ENCODE measurements at places on chromosomes 5 and 9.

- no peak for DNase-seq
These were observed 545.4 kb upstream of the TLE4 start for GRCh38 chr9:79026316-79026715.

- no peak for DNase-seq
These were observed 9.1 kb downstream of the CACFD1 start for GRCh38 chr9:133468777-133469421.

DNA sequence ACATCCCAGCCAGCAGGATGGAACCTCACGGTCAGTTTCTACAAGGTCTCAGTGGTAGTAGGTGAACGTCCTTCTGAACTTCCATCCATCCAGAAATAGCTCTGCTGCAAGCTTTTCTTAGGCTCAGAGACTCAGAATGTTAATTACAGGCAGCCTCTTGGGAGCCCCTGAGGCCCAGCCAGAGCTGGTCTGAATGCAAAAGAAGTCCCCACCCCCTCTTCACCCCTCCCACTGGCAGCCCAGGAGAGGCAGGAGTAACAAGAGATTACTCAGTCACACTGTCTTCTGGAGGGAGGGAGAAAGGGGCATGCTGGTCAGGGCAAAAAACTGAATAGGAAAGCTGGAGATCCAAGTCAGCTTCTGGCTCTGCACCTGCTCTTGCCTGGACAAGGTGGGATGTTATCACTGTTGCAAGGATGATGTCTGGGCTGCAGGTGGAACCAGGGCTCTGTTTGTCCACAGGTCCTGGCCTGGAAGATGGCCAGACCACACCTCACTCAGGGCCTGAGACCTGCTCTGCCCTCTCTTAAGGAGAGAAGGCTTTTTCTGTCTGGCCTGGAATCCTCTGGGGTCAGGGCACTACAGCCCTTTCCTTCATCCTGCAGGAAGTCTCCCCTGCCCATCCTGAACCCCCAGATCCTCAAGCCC is 9.1 kb downstream of the ENHO start:
- no peak for DNase-seq

GRCh38 chr5:52771343-52772039 is 16.2 kb upstream of the ITGA1 start:
- DNase-seq = no peak

- no peak for DNase-seq
These were observed 198.9 kb upstream of the SGCD start for GRCh38 chr5:156128026-156128425.

GRCh38 chr9:70502690-70503089 is 88.2 kb upstream of the KLF9 start:
- no peak for DNase-seq

DNA sequence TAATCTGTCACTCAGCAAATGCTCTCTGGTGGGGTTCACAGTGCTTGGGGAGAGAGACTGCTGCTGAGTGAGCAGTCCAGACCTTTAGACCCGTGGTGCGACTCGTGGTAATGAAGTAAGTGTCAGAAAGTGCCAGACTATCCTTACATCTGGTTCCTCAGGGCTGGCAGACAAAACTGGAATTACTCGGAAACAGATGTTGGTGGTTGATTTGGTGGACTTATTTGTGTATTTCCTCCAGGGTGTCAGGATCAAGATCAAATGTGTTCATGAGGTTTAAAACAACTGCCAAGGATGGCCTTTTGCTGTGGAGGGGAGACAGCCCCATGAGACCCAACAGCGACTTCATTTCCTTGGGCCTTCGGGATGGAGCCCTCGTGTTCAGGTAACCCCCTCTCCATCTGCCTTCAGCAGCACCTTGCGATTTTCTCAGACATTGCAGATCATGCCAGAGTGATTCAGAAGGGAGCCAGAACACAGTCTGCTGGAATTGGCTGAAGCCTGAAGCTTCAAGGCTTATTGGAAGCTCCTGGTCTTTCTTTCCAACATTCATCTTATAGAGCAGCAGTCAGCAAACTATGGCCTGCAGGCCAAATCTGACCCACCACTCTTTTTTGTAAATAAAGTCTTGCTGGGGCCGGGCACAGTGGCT is 105.2 kb downstream of the LIFR start:
- DNase-seq = no peak

GRCh38 chr9:98867429-98868168 is 60.1 kb downstream of the GALNT12 start:
- DNase-seq = no peak

DNA sequence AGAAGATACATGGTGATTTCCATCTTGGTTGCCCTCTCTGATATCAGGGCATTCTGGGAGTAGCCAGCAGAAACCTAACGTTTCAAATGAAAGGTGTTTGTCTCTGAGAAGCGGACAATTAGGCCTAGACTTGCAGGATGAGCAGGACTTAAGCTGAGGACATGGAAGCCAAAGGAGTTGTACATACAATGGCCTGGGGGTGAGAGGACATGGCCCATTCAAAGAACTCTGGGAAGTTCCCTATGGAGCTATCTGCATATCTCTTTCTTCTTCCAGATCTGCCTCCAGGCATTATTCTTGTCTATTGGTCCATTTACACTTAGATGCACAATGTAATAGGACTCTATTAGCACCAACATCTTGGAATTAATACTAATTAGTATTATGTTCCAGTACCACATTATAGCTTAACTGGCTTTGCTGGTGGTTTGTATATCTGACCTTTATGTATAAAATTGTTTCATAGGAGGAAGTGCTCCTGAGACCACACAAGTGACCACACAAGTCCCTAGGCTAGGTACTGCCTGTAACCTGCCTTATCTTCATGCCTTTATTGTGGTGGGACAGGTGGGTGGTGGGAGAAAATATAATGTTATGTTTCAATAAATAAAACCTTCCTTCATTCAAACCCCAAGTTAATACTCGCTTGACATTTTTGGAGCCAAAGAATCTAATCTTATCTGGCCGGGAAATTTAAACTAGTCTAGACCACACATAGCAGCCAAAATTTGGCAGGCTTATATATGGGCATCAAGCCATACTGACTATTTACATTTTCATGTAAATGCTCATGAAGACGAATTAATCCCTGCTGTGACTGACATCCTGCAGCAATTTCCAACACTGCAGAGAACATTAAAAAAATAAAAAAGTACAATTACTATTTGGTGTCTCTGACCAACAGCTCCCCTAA is 52.1 kb upstream of the EQTN start:
- no peak for DNase-seq

GRCh38 chr9:5336688-5337087 is 3.0 kb downstream of the RLN1 start:
- DNase-seq = peak; percentile 16

DNA sequence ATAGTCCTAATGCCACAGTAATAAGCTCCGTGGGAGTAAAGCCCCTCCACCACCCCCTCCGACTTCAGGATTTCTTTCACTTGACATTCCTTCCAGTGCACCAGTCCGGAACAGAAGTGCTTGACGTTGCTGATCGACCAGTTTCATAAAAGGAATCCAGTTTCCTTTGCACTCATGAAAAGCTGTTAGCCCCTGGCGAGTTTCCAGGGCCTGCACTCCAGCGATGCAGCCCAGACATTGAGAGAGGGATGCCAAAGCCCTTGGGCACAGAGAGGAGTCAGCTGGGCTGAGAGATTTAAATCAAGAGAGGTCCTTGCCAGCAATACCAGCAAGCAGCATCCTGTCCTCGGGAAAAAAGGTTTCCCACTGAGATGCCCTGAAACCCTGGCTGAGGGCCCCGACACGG is 170.1 kb downstream of the GABBR2 start:
- no peak for DNase-seq

DNA sequence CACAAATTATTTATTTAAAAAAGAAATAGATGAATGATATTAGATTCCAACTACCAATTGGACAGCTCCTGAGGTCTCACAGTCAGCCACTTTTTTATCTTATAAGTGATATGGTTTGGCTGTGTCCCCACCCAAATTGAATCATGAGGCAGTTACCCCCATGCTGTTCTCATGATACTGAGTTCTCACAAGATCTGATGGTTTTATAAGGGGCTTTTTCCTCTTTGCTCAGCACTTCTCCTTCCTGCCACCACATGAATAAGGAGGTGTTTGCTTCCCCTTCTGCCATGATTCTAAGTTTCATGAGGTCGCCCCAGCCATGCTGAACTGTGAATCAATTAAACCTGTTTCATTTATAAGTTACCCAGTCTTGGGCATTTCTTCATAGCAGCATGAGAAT is 12.9 kb downstream of the NLN start:
- DNase-seq = no peak

- DNase-seq = no peak
These were observed 62.7 kb upstream of the CTXN3 start for GRCh38 chr5:127586066-127586770.

DNA sequence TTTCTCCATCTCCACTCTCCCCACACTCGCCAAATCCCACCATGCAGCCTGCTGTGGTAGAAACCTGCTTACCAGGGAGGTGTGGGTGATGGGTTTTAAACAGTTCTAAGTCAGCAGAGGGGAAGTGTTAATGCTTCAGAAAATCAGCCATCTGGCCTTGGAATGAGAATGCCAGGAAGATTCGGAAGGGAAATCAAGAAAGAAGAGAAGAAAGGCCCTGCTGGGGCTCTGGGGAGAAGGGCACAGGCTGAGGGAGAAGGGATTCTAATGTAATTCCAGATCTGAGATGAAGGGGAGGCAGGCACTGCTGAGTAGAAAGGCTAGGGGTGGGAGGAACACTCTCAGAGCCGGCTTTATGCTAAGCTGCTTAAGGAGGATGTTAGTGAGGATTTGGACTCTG is 434.7 kb upstream of the DMAC1 start:
- DNase-seq = no peak

GRCh38 chr9:3873818-3874217 is 348.0 kb upstream of the RFX3 start:
- DNase-seq = no peak

GRCh38 chr5:83253720-83254119 is 176.4 kb downstream of the XRCC4 start:
- no peak for DNase-seq

DNA sequence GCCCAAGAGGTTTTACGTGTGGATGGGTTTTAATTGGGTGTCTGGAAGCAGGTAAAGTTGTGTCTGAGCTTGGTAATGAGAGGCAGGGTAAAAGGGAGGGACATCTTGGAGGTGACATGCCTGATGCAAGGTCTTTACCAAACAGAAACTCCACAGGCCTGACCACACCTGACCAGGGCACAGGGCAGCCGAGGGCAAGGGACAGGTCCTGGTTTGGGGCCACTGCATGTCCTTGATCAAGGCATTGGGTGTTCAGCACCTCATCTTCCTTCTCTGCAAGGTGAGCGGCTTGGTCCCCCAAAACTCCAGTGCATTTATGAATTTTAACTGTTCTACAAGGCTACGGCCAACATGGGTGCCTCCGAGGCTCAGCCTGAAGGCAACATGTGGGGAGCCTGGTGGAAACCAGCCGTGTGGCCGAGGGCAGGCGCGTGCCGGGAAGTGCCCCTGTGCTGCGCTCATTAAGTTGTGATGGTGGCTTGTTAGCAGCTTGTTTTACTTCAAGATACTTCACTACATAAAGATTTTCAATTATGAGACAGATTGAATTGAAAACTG is 30.7 kb upstream of the LPCAT1 start:
- DNase-seq = no peak

DNA sequence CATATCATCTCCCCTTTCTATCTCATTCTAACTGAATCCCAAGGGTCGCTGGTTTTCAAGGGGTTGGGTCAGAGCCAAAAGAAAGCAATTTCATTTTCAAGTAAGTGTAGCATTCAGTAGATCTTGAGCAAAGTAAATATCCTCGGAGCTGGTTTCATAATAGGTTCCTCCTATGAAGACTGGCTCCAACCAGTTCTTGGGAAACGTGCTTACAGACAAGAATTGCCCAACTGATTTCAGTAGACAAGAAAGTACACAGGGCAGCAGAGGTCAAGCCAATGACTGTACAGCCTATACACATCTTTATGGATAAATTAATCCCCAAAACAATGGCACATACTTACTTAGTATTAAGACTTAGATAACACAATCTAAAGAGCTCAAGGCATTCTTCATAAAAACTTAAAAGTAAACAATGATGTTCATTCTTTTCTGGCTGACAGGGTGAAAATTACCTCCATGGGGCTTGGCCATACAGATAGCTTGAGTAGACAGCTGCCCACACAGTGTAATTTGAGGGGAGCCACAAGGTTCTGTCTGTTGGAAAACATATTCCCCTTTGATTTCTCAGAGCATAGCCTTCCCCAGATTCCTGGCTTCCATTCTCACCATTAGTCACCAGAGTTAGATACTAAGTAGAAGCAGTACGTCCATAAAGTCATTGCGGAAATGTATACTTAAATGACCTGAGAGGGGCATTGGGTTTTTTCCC is 163.9 kb downstream of the ARRDC3 start:
- DNase-seq = no peak

- DNase-seq = no peak
These were observed 35.2 kb downstream of the ROPN1L start for GRCh38 chr5:10476878-10477277.

DNA sequence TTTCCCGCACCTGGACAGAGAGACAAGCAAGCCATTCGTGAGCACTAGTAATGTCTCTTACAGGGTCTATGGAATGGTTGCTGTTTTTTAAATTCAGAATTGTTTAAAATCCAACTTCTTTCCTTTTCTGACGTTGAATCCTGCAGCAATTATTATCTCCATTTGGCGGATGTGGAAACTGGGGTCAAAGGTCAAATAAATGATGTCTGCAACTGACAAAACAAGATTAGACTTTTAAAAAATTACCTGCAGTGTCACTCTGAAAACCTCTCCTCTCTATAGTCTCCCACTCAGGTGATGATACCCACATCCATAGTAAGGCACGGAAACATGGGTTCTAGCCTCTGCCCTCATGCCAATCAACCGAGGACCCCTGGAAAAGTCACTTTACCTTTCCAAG is 142.7 kb upstream of the SMIM23 start:
- no peak for DNase-seq

GRCh38 chr5:180806351-180807011 is 3.9 kb upstream of the MGAT1 start:
- DNase-seq = no peak

DNA sequence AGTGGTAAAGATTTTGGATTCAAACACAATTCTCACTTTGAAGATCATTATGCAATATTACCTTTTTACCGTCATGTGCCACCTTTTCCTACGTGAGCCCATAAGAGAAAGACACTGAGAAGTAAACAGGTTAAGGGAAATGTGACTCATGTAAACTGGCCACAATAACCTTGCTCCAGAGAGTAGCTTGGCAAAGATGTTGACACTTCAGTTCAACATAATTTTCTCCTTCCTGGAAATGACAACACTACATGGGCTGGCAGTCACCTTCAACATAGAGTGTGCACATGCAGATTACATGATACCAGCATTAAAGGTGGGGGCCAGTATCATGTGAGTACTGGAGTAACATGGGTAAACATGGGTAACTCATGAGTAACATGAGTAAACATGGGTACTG is 141.9 kb downstream of the CDK5RAP2 start:
- no peak for DNase-seq

- DNase-seq = no peak
These were observed 62.9 kb downstream of the EFNA5 start for GRCh38 chr5:107607671-107608345.

GRCh38 chr9:108727580-108728111 is 128.1 kb downstream of the ACTL7B start:
- DNase-seq = no peak

- DNase-seq = no peak
These were observed 133.6 kb upstream of the RETREG1 start for GRCh38 chr5:16750445-16750844.

GRCh38 chr5:57956636-57957035 is 474.0 kb upstream of the ACTBL2 start:
- DNase-seq = no peak
